ENCODE measurements at places on chromosomes 1 and 21. TPM values are rescaled to one million over a fixed set of nuclear protein-coding genes. Genes with fewer than 3 reads are reported as not detected.

GRCh38 chr1:18962121-18962721 lies 5.7 kb upstream of the IFFO2 start:
- no peak for DNase-seq

DNA sequence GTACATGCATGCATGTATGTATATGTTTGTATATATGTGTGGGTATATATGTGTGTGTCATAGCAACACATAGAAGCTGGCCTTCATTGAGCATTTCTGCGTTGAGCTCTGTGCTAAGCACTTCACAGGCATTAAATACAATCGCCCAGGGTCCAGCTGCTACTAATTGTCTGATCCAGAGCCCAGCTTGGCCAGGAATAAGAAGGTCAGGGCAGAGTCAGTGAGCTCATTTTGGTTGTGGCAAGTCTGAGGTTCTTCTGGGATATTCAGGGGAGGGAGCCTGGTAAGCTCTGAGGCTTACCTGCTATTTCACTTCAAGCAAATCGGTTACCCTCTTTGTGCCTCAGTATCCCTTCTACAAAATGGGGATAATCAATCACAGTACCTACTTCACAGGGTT lies 59.6 kb downstream of the FOXO6 start:
- DNase-seq = no peak

DNA sequence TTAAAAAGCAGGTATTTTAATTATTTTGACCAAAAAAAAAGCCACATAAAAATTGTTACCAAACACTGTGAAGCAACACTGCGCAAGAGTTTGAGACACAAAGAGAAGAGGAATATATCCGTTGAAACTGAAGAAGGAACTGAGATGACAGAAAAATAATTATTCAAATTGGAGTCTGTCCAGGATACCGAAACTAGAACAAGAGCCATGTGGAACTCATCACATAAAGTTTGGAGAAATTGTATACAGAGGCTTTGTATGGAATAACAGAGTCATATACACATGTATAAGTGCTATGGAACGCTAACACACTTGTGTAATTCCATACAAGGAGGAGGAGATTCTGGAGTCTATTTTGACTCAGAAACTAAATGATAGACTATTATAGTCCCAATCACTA lies 675.1 kb upstream of the ADGRL2 start:
- DNase-seq = no peak

GRCh38 chr1:231107151-231107550 lies 54.7 kb upstream of the TRIM67 start:
- no peak for DNase-seq

Gene ACOT7
- 132 TPM for total RNA-seq

Gene RGS2
- 12.5 TPM for total RNA-seq

Measured in SK-MEL-5 (cell line).